ENCODE measurements at places on chromosomes 3 and 15.

- no peak for DNase-seq
Observed at GRCh38 chr15:64001148-64001547, 45.1 kb downstream of the DAPK2 start.

DNA sequence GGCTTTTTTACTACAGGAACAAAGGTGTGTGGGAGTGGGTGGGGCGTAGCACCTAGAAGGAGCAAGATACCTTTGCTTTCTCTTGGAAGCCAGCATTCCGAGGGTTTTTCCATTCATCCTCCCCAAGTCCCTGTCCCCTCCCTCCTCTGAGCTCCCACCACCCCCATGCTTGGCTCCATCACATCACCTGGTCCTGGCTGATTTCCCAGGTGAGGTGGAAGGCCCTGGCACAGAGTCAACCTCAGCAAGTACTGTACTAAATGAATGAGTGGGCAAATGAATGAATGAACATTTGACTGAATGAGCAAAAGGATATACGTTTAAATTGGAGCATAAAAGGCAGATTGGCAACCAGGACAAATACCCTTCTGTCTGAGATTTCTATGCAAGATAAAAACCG, 45.4 kb downstream of the DZIP1L start:
- no peak for DNase-seq

- DNase-seq = no peak
Observed at GRCh38 chr3:5560199-5560598, 372.7 kb downstream of the EDEM1 start.

- DNase-seq = no peak
Observed at GRCh38 chr15:58332676-58333400, 99.0 kb upstream of the LIPC start.

- no peak for DNase-seq
Observed at GRCh38 chr3:49666592-49666991, 7.6 kb upstream of the APEH start.

DNA sequence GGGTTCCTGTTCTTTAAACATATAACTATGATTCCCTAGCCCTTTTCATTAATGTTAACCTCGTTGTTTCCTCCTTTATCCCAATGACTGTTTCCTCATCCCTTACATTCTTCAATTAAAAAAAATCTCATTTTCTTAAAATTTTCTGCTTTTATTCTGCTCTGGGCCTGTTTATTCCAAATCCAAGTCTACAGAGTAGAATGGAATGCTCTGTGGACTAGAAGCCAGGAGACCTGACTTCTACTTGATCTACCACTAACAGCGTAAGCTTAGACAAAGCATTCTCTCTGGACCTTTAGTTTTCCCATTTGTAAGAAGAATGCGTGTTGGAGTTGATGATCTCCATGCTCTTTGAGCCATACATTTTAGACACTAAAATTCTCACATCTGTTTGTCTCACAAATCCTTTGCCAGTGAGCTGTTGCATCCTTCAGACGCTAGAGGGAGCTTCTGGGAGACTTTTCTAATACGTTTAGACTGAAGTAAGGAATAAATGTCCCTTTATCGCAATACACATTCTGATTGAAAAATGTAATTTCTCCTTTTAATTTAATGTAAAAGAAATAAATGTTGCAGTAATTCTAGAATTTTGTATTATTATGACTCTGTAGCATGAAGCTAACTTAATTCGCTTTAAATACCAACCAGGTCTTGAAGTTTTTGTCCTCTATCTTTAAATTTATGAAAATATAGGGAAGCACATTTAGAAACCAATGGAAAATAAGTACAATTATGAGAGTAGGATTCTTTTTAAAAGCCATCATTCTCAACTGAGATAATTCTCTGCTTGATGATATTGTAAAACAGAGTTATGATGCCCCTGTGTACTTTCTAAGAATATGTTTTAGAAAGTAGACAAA, 21.7 kb upstream of the GMNC start:
- DNase-seq = peak; percentile 63

GRCh38 chr3:97360804-97361203, 403.8 kb upstream of the ARL6 start:
- DNase-seq = no peak

Measured in NCI-H1694 treated with DMSO at 0.1 percent for 48 hours (cell line).